ENCODE measurements at places on chromosomes 3 and 15.

DNA sequence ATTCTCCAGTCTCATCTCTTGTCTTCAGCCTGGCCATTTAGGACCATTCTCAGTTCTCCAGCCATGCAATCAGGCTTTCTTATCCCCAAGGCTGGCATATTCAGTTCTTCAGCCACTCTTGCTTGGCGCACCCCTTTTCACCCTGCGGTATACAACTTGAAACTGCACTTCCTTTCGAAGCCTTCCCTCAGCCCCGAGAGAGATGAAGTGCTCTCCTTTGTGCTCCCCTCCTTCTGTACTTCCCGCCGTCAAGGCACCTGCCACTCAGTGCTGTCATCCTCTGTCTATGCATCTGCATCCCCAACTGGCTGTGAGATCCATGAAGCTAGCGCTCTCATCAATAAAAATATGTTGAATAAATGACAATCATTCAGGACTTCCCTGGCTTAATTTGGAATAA, 45.7 kb downstream of the MORC1 start:
- no peak for DNase-seq

DNA sequence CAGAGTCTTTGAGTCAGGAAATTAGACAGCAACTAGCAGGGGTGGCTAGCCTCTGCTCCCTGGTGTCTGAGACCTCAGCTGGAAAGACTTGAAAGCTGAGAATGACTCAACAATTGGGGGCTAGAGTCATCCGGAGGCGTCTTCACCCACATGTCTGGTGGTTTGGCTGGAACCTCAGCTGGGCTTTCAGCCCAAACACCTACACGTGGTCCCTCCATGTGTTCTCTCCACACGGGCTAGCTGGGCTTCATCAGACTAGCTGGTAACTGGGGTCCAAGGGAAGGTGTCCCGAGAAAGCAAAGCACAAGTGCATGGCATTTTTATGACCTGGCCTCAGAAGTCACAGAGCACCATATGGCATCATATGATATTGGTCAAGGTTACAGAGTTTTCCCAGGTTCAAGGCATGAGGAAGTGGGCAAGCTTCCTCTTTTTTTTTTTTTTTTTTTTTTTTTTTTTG, 19.9 kb upstream of the ABHD2 start:
- DNase-seq: no peak

DNA sequence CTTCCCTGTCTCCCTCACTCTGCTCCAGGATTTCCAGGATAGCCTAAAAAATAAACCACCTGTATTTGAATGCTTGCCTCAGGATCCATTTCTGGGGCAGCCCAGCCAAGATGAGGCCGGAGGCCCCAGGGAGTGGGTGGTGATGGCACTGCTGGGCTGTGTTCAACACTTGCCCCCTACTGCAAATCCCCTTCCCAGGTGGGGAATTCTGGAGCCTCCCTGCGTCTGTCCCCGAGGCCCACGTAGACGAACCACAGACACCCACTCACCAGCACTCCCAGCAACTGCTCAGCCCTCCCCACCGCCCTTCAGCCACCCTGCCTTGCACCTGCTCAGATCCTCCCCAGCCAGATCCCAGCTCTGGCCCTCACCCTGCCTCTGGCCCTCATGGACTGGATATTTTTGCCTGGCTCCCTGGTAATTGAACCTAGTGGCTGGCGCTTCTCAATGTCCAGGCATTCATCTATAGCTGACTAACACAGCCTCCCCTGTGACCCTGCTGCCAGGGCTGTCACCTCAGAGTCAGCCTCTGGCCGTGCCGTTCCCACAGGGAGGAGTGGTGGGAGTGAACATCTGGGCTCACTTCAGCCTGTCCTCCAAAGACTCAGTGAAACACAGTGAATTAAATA, 17.1 kb upstream of the EPB42 start:
- DNase-seq: no peak

- DNase-seq: no peak
These were observed 477.4 kb downstream of the NAALADL2 start for GRCh38 chr3:175336406-175337133.

- DNase-seq: no peak
These were observed 425.0 kb downstream of the TIGIT start for GRCh38 chr3:114718898-114719210.

GRCh38 chr15:43799945-43800285, at the start of gene SERINC4:
TSS of gene SERINC4 (minus strand) at chr15:43800220. CDS start at chr15:43799986, 234 bp downstream.
- DNase-seq: no peak

GRCh38 chr3:88775026-88775690, 332.3 kb upstream of the EPHA3 start:
- no peak for DNase-seq

GRCh38 chr3:10946526-10946925, 46.0 kb upstream of the SLC6A1 start:
- no peak for DNase-seq

GRCh38 chr3:30341851-30342250, 264.6 kb upstream of the TGFBR2 start:
- DNase-seq: no peak

DNA sequence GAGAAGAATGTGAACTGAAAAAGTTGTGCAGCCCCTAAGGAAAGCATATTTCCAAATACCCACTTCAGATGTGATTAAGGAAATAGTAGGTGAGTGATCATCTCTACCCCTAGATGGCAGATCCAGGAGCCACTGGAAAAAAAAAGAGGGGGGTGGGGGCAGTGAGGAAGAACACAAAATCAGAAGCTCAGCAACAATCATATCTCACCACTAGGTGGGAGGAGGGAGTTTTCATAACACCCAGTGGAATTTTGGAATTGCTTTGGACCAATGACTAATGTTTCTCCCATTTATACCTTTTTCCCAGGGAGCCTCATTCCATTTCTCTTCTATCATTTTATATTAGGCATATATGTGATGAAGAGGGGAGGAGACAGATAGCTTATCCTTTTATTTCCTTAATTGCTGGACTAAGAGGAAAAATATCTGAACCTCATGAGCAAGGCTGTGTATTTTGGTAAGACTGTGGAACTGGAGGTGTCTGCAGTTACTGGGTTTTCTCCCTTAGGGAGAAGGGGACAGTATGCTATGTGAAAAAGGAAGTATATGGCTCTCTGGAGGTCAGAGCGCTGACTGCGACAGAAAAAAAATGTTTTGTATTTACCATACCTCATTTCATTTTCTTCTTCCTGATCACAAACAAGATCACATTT, 363.4 kb downstream of the GAP43 start:
- DNase-seq: no peak

GRCh38 chr15:69403594-69403993, 10.6 kb upstream of the KIF23 start:
- DNase-seq: no peak

DNA sequence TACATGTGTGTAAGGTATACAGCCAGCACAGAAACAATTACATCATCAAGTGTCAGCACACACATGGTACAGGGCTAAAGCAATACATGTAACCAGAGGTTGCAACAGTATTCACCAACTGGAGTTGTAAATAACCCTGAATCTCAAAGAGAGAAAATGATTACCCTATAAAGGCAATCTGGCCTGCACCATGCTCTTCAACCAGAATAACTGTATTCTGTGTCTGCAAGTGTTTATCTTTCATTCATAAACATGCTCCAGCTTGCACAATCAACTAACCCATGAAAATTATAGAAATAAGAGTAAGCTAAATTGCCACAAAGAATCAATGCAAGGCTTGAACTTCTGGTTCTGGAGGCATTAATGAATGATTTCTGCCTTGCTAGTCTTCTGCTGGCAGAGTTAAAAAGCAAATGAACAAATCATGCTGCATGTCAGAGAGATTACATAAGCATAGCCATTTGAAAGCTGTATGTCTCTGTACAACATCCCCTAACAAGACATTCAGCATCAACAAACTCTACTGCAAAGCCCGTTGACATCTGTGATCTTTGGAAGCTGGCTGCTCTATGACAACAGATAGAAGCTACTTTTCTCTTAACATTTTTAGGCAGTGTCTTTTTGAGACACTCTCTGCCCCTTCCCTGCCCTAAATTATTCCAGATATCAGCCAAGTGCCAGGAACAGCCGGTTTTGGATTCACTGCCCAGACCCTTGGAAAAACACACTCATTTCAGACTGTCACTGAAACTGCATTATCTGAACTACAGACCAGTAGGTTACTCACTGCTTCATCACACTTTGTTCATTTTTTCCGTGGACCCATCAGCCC, 871.0 kb downstream of the OTOL1 start:
- no peak for DNase-seq

- no peak for DNase-seq
These were observed 56.2 kb upstream of the DLG1 start for GRCh38 chr3:197354568-197355001.

- no peak for DNase-seq
These were observed 82.5 kb downstream of the ADAMTS17 start for GRCh38 chr15:100259266-100259665.

DNA sequence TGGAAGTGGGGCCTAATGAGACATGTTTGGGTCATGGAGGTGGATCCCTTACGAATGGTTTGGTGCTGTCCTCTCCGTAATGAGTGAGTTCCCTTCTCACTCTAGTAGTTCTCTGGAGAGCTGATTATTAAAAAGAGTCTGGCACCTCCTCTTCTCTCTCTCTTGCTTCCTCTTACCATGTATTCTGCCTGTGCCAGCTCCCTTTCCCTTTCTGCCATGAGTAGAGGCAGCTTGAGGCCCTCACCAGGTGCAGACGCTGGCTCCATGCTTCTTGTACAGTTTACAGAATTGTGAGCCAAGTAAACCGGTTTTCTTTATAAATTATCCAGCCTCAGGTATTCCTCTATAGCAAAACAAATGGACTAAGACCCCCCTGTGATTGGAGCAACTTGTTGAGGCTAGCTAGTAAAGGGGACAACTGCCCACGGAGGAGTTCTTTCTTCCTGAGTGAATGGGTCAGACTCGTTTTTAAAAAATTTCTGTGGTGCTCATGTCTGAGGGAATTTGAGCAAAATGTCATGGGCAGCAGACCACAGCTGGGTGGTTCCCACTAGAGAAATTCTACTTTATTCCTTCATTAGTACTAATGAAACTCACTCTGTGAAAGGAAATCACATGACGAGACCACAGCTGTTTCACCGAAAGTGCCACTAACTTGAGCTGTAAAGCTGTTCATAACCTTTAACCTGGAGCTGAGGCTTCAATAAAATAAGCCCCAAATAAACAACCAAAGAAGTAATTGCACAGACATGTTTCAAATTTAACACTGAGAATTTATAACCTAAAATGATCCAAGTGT, 210.0 kb downstream of the NFKBIZ start:
- no peak for DNase-seq

DNA sequence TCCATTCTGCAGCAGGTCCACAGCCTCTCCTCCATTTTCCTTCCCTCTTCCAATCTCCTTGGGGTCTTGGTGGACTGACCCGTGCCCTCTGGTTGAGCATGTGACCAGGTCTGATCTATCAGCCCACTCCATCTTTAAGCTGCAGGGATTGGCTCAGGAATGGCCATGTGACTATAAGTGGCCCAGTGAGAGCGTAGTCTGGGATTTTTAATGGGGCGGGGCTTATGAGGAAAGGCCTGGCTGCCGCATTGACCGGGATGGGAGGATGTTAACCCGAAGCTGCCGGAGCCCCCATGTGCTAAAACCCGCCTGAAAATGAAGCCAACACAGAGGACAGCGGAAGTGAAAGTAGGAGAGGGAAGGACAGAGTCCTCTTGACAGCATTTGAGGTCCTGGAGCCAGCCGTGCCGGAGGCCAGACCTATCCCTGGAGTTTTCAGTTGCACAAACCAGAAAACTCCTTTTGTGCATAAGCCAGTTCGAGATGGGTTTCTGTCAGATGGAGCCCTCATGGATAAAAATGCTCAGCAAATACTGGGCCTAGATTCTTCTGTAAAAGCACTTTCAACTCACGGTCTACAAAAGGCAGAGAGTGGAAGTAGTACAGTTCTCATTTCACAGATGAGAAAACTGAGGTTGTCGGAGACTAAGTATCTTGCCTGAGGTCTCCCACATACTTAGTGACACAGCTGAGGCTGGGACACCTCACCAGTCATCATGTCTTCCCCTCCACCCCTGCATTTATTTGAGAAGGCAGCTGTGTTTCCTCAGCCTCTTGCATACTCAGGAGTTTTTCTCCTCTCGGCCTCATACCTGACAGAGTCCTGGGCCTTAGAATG, 61.9 kb downstream of the ATP2B2 start:
- no peak for DNase-seq

DNA sequence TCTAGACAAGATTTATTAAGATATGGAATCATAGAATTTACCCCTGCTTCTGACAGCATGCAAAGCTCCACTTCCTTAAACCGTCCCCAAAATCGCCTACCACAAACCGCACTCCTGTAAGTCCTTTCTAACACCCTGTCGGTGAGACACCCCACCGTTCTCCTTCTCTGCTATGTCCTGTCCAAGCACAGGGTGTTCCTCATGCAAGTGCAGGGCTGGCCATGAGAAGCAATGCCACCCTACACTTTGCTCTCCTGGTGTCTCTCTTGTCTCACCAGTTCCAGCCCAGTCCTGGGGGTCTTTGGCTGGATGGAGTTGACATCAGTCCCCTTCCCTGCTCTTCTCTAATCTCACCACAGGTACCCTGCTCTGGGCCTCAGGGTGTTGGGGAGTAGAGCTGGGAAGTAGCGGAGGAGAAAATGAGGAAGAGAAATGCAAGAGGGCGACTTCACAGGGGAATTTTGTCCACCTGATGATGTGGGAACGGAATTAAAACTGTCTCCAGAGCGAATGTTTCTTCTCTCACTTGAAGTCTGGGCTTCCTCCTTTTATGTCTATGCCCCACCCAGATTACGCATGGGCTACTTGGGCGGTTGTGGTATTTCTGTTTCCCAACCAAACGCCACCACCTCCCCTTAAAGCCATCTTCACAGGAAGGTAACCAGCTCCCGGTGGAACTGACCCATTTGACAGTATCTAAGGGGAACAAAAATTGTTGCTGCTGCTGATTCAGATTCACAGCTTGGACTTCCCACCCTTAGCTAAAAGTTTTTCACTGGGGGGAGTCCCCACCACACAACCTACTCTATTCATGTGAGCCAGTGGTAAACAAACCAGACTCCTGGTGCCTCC, 49.9 kb downstream of the CASR start:
- DNase-seq: no peak

DNA sequence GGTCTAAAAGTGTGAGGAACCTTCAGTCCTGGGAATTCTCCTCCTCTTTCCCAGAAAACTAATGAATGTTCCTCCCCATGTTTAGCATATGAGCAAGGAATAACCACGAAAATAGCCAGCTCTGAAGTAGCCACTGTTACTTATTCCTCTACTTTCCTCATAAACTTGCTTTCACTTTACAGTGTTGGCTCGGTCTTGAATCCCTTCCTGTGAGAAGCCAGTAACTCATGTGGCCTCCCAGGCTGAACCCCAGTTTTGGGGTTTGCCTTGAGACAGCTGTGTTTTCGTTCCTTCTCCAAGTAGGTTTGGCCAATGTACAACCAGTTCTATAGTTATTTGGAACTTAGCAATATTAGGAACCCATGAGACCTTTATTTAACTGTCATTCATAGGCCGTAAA, 195.0 kb downstream of the CNTN6 start:
- DNase-seq: no peak

GRCh38 chr3:126472277-126473006, 3.2 kb downstream of the ZXDC start:
- no peak for DNase-seq

- no peak for DNase-seq
These were observed 100.2 kb downstream of the VPS8 start for GRCh38 chr3:184912163-184912562.

Data from stimulated activated CD8-positive, alpha-beta memory T cell treated with anti-CD3 and anti-CD28 coated beads, Interleukin-7, amount 100 ng/mL, for 1 hour (primary cell).